ENCODE measurements at places on chromosomes 7 and 10.
A peak's percentile ranks its signal among the peaks of the same experiment; 100 is the strongest.

GRCh38 chr10:97532935-97533671 lies 34.4 kb downstream of the UBTD1 start:
- DNase-seq = no peak

- DNase-seq = no peak
These were observed 360.4 kb downstream of the CXCL12 start for GRCh38 chr10:44024356-44025116.

DNA sequence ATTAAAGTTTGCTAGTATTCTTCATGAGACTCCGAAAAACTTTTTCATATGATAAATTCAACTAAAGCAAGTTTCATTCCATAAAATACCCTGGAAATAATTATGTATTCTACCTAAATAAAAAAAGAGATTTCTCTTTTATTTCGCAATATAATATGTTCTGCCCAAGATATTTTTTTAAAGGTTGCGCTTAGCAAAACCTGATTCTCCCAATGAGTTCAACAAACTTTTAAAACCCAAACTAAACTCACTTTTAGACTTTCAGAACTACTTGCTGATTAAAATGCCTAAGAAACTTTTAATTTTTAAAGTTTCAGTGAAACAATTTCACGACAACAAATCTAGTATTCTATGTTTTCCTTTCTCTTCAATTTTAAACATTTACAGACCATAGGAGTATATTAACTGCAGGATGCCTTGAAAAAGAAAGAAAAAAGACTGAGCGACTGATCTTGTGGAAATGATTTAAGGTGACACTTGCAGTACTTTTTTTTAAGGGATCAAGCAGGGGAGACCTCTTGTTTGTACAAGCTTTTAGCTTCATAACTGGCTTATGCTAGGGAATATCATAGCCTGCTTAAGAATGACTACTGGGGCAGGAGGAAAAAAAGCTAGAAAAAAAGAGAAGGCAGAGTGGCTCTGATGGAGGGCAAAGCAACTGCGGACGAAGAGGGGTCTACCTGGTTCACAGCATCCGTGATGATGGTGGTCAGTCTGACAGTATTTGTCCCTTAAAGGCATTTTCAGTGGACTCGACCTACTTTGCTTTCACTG lies 1.5 kb downstream of the ZNF800 start:
- DNase-seq = no peak

DNA sequence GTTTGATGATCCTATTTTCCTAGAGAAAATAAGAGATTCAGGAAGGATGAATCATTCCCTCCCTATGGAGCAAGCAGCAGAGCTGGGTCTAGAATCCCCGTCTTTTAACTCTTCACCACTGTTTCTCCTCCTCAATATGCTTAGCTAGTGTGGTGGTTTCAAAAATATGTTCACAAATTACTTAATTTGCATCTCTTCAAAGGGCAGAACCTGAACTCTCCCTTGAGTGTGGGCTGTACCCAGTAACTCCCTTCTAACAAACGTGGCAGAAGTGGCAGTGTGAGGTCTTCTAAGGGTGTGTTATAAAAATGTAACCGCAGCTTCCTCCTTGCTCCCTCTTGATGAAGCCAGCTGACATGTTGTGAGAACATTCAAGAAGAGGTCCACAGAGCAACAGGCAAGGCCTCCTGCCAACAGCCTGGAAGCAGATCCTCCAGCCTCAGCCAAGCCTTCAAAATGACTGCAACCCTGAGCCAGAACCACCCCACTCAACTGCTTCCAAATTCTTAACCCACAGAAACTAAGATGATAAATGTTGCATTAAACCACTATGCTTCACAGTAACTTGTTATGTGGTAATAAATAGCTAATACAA lies 36.6 kb downstream of the SRPK2 start:
- DNase-seq = peak; percentile 58

- DNase-seq = no peak
These were observed 70.6 kb downstream of the CNNM2 start for GRCh38 chr10:102988404-102989314.

GRCh38 chr10:43131256-43131655 lies 7.0 kb upstream of the CSGALNACT2 start:
- DNase-seq = no peak

GRCh38 chr7:39624935-39625694 lies 1.7 kb downstream of the RALA start:
- no peak for DNase-seq

DNA sequence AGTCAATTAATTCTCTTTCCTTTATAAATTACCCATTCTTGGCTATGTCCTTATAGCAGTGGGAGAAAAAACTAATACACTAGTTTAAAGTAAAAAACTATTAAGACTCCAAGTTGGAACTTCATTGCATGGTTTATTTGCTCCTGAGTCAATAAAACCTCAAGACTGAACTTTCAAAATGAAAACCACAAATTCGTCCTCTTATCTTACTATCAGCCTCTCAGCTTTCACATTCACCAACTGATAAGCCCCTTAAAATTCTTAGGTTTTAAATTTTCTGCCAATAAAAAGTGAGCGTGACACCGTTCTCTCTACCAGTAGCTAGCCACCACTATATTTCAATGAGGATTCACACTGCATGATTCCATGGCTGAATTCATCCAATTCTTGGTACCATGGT lies 346.4 kb upstream of the NPSR1 start:
- DNase-seq = no peak

DNA sequence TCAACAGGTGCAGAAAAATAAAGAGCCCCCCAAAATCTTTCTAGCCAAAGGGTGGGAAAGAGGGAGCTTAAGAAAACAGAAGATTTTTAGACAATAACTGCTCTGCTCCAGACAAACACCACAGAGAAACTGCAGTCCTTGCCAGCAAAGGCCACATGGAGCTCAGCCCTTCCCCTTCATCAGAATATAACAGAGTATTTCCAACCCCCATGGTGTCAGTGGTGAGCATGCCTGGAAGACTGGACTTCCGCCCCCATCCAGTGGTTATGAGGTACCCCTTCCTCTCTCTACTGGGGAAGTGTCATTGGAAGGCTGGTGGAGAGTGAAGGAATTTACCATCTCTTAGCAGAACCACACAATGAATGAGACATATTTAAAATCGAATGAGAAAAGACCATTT lies 1007.3 kb upstream of the CELF2 start:
- DNase-seq = no peak

GRCh38 chr7:77866370-77866769 lies 67.8 kb downstream of the PHTF2 start:
- DNase-seq = no peak

- no peak for DNase-seq
These were observed 9.2 kb upstream of the TRUB1 start for GRCh38 chr10:114928818-114929217.

DNA sequence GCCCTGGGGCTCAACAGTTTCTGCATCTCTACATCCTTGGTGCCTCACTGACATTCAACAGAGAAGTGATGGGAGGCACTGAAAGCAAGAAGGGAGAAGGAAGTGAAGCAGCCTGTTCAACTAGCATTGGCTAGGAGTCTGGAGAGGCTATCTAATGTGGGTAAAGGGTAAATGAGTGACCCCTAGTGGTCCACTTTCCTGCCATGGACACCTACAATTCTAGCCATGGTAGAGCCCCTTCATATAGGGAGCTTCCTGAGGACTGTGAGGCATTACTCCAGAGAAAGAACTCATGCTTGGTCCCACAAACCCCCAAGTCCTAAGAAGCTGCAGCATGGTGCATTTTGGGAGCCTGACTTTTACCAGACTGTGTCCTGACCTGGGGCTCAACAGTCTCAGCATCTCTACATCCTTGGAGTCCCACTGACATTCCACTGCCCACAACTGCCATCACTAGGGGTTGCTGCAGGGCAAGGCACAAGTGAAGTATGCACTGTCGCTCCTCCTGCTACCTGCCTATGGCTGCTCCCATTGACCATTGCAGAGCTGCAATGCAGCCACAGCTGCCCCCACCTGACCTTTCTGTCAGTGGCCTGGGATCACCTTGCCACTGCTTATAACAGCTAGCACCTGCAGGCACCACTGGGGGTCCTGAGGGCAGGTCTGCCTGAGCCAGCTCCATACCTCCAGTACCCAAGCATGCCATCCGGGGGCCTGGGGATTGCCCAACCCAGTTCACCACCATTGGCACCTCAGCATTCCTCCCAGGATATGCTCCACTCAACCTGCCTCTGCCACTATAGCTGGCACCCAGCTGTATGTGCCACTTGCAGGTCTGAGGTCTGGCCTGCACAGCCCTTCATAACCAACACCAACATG lies 44.1 kb upstream of the CDK6 start:
- DNase-seq = no peak
